ENCODE measurements at places on chromosomes 4 and X.

GRCh38 chr4:78691971-78692821 is 84.0 kb upstream of the BMP2K start:
- DNase-seq = no peak

GRCh38 chr4:132982151-132982550 is 166.9 kb upstream of the PCDH10 start:
- DNase-seq = no peak

DNA sequence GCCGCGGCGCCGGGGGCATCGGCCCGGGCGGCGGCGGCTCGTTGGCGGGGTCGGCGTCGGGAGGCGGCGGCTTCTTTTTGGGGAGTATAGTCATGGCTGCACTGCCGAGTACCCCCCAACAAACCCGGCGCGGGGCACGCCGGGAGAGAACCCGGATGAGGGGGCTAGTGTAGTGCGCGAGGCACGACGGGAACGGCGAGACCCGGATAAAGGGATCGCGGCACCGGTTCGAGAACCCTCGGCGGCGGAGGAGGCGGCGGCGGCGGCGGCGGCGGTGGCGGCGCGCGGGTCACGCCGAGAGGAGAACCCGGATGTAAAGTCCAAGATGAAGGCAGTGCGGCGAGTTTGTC is at the start of gene OTUD5:
OTUD5 (minus strand) TSS at position 131 of the 350 bp plus-strand sequence; CDS start at position 94, 37 bp downstream.
- DNase-seq = peak; percentile 33

DNA sequence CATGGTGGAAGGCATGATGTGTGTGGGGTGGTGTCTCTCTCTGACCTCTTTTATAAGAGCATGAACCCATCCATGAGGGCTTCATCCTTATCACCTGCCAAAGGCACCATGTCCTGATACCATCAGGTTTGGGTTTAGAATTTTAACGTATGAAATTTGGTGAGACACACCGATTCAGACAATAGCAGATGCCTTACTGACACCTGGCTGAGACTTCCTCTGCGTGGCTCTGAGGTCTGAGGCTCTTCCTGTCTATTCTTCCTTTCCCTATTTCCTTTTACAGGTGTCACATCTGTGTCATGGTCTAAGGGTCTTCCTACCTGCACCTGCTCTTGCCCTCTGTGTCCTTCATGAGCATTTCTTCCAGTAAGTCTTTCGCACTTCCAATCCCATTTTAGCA is 320.7 kb upstream of the CLNK start:
- DNase-seq = no peak

DNA sequence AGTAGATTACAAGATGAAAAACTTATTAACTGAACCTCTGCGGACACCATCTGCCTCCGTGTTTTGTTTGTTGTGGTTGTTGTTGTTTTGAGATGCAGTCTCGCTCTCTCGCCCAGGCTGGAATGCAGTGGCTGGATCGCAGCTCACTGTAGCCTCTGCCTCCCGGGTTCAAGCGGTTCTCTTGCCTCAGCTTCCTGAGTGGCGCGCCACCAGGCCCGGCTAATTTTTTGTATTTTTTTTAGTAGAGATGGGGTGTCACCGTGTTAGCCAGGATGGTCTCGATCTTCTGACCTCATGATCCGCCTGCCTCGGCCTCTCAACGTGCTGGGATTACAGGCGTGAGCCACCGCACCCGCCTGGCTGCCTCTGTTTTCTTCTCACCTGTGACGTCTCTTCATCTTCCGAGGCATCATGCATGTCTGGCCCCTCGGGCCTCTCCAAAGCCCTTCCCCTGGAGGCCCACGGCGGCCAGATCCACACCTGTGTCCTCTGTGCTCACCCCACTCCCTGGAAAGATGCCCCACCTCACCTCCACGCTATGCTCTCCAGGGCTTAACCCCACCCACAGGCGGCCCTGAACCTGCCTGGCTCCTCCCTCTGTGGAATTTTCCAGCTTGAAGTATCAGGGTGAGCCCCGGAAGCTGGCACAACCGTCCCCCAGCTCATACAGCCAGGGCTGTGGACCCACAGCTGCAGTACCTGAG is 77.0 kb upstream of the MXD4 start:
- no peak for DNase-seq

DNA sequence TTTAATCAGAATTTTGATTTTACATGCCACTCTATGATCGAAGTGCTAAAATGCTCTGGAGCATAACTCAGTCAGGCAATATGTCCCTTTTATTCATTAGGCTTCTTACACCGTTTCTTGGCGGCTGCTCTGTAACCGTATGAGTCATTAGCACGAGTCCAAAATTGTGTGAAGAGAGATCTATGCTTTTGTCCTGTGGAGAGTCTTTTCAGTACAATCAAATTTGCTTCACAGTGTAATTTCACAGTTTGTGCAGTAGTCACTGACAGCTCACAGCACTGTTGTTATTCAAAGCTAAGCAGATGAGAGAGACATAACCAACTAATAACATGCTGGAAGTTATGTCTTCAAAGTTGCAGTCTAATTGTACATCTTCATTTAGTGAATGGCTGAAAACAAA is 167.8 kb downstream of the PCDH10 start:
- DNase-seq = no peak

All from NCI-H748 treated with DMSO at 0.1 percent for 48 hours (cell line).